ENCODE measurements at places on chromosomes 11 and 22. TPM values are rescaled to one million over a fixed set of nuclear protein-coding genes. Genes with fewer than 3 reads are reported as not detected.

The SAA2 gene
- not detected for total RNA-seq

The TSSK2 gene
- not detected for total RNA-seq

The ARSA gene
- 13.6 TPM for total RNA-seq

The MMP12 gene
- not detected for total RNA-seq

The SIK2 gene
- 3.6 TPM for total RNA-seq

The RASL10A gene
- not detected for total RNA-seq

The CEP126 gene
- 2.6 TPM for total RNA-seq

The HTATIP2 gene
- 84.5 TPM for total RNA-seq

The TCN2 gene
- 3.7 TPM for total RNA-seq

The LYVE1 gene
- total RNA-seq, result not detected

The RIN1 gene
- 19.0 TPM for total RNA-seq

The CCDC73 gene
- 0.13 TPM for total RNA-seq

The XRCC6 gene
- 266 TPM for total RNA-seq

The SLC22A25 gene
- total RNA-seq, result not detected

The KRTAP5-1 gene
- not detected for total RNA-seq

The APOBEC3C gene
- total RNA-seq, result 4.1 TPM

The TMEM121B gene
- not detected for total RNA-seq

The ENTHD1 gene
- not detected for total RNA-seq

The SOX6 gene
- 2.7 TPM for total RNA-seq

The SLC35E4 gene
- 9.0 TPM for total RNA-seq

The MYRF gene
- under 0.01 TPM for total RNA-seq

The SESN3 gene
- total RNA-seq, result 12.4 TPM

The DDX25 gene
- total RNA-seq, result not detected

The MMP8 gene
- not detected for total RNA-seq
